Stimulated activated CD4-positive, alpha-beta T cell treated with anti-CD3 and anti-CD28 coated beads, TNF-alpha, amount 100 ng/mL, for 24 hours (primary cell): ENCODE measurements at places on chromosomes 5 and 9.

- peak; percentile 12 for DNase-seq
Observed at GRCh38 chr9:70421272-70422180, 7.1 kb upstream of the KLF9 start.

- no peak for DNase-seq
Observed at GRCh38 chr5:77635917-77636640, 2.4 kb downstream of the OTP start.

- no peak for DNase-seq
Observed at GRCh38 chr9:36855448-36856315, 178.4 kb downstream of the PAX5 start.

GRCh38 chr5:172428224-172429166, 25.8 kb downstream of the SH3PXD2B start:
- no peak for DNase-seq

DNA sequence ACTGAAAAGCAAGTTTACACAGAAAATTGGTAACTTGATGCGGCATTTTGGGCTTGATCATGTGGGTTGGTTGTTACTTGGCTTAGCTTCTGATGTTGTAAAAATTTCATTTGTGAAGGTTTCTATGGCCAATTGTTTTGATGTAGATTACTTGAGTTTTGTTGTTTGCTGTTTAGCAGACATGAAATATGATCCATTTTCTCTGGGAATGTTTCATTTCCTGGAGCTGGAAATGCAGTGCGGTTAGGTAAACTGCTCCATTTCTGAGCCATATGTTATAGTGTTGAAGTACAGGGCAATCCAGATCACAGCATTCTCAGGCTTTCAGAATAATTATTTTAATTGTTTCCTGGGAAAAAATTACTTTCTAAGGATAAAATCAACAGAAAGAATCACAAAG, 396.9 kb downstream of the ENC1 start:
- DNase-seq, result no peak

GRCh38 chr5:71816307-71816706, 97.2 kb downstream of the CARTPT start:
- no peak for DNase-seq

DNA sequence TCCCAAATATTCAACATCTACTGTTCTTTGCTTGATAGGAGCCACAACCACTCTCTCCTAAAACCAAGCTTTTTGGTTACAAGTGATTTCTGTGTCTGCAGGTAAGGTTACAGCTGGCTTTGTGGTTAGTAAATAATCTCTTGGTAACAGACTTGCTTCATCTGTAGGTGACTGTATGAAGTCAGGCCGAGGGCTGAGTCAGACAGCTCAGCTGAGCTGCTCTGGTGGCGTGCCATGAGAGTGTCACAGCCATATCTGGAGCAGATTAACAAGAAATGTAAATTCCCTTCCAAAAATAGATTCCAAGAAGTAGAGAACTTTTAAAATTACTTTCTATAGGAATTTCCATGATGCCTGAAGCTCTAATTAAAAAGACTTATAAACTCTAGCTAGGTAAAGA, 23.7 kb upstream of the TAS2R1 start:
- DNase-seq, result no peak

DNA sequence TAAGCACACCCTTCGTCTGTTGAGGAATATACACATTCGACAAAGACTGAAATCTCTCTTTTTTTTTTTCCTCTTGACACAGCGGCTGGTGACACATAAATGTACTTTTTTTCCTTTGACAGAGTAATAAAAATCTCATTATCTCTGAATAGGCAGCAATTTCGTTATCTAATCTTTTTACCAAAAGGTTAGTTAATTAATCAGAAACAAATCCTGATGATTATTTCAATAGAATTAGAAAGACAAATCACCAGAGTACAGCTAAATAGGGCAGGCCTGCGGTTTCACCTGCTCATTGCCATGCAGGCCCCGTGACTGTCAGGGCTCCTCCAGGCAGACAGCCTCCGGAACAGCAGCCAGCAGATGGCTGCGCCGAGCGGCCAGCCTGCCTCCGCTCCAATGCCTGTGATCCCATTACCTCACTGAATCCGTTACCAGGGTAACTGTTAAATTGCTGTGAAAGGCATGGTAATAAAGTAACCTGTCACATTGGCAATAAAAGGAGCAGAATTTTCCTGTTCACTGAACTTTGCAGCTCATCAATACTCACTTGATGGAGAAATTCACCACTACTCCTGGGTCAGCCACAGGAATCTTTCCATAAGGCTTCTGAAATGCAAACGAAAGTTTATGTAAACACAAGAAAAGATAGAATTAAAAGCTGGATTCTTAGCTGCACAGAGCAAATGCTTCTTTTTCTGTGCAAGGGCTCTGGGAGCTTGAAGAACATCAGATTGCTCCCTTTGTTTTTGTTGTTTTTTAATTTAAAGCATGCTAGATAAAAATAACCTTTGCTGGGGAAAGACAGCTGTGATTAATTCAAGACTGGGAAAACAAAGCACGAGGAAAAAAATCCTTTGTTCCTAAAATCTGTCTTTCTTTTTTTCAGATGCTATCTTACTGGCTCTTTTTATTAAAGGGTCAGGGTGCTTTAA, 666.4 kb upstream of the ZNF608 start:
- DNase-seq, result no peak
